ENCODE measurements at places on chromosomes 11 and 22. TPM values are rescaled to one million over a fixed set of nuclear protein-coding genes. Genes with fewer than 3 reads are reported as not detected.

Gene AASDHPPT
- 29.7 TPM for total RNA-seq

- DNase-seq, result no peak
Measured at GRCh38 chr11:65204646-65205601, 23.2 kb downstream of the CAPN1 start.

GRCh38 chr22:22045571-22046335 is 63.2 kb upstream of the TOP3B start:
- DNase-seq, result no peak

GRCh38 chr11:120929664-120930154 is 94.2 kb upstream of the TBCEL start:
- no peak for DNase-seq

GRCh38 chr22:33357981-33358399 is 299.8 kb upstream of the SYN3 start:
- DNase-seq, result no peak

GRCh38 chr11:104727095-104727494 is 171.2 kb downstream of the CASP12 start:
- DNase-seq, result no peak

DNA sequence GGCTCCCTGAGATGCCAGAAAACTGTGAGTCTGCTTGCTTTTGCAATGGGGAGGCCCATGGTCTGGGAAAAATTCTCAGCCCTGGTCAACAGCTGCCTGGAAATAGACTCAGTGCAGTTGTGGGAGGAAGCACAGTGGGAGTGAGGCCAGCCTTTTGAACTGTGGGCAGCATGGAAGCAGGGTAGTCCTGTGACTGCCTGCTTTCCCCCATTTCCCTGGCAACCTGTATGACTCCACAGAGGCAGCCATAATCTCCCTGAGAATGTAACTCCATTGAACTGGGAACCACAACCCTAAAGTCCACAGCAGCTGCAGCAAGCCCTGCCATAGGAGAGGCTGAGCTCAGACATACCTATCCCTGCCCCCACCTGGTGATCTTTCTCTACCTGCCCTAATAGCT is 494.6 kb upstream of the FAT3 start:
- DNase-seq, result no peak

DNA sequence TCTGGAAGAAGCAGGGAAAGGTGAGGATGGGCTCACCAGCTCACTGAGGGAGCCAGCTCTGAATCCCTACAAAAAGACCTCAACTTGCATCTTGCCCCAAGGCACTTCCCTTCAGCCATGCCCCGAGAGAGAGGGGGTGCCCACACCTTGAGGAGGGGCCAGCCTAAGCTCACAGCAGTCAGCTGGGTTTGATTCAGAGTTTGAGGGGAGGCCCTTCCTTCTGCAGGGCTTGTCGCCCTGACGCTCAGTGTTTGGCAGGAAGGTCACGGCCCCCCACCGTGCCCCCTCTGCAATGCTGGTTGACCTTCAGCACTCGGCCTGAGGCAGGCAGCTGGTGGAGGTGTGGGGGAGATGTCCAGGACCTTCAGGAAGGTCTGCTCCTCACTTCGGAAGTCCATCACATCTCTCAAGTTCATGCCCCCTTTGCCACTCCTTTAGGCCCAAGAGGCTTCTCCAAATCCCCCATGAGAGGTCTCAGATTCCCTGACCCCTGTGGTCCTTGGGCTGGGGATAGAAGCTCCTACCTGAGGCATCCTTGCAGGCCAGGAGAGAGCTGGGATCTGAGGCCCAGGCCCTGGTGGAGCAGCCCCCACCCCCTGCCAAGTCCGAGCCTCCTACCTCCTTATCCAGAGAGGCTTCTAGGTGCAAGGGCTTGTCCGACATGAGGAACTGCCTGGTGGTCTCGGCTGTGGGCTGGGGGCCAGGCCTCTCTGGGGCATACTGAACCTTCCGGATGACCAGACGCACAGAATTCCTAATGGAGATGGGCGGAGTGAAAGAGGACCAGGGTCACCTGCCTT is 37.6 kb downstream of the TPBGL start:
- no peak for DNase-seq

GRCh38 chr11:98587884-98588283 is 432.9 kb upstream of the CNTN5 start:
- DNase-seq, result no peak

Gene RDX
- 71.7 TPM for total RNA-seq

GRCh38 chr11:97743205-97743742 is 1277.5 kb upstream of the CNTN5 start:
- DNase-seq, result no peak

- no peak for DNase-seq
Measured at GRCh38 chr22:23274146-23274526, 93.8 kb downstream of the BCR start.

Gene SLC43A1
- total RNA-seq, result 10.4 TPM

- DNase-seq, result no peak
Measured at GRCh38 chr22:23218867-23219251, 38.5 kb downstream of the BCR start.

DNA sequence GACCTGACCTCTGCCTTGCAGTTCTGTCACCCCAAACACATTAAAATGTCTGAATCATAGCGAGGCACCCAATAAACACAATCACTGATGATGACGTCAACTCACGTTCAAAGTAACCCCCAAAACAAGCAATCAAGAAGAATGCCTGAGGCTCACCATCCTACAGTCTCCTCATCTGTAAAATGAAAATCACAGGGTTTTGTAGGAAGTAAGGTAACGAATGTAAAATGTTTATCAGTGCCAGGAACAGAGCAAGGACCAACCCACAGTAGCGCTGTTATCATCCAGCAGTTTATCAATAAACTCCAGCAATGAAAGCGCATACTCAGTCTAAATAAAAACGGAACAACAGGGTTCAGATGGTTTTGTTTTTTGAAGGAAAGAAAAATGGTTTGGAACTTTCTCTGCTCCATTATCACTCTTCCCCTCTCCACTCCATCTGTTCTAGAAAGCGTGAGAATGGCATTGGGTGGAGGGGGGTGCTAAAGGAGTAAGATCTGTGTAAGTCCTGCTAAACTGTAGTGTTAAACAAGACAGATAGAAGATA is 110.5 kb downstream of the MICAL3 start:
- no peak for DNase-seq

GRCh38 chr22:27682437-27682836 is 119.1 kb downstream of the MN1 start:
- DNase-seq, result no peak

GRCh38 chr22:31647523-31648320 is 14.3 kb downstream of the PISD start:
- no peak for DNase-seq

Gene CLMP
- total RNA-seq, result 34.4 TPM

Gene OR56B1
- total RNA-seq, result 0.26 TPM

DNA sequence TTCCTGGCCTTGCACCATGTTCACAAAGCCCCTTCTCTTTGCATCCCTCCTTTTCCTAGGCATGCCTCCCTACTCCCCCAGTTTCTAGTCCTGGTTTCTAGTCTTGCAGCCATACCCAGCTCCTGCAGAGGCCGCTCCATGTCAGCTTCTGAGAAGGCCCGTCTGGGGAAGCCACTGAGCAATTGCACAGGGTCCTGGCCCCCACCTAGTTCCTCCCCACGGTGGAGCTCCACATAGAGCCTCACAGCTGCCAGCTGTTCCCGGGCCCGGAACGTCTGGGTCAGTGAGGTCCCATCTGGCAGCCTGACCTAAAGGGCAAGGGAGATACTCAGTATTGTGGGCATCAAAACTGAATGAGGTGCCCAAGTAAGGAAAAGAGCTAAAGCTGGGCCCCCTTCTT is 2.2 kb downstream of the UBXN1 start:
- DNase-seq, result no peak

Gene MAJIN
- total RNA-seq, result not detected

DNA sequence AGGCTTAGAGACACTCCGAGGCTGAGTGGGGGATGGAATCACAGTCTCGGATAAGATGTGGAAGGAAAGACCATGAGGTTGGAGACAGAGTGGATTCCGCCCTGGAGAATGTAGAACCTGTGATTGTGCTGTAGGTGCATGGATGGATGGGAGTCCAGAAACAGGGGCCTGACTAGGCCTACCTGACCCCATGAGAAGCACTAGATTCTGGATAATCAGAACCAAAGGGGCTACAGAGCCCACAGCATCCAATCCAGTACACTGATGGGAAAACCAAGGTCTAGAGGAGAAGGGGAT is 32.3 kb upstream of the FCHSD2 start:
- no peak for DNase-seq

- no peak for DNase-seq
Measured at GRCh38 chr11:72735495-72736027, 16.6 kb downstream of the ARAP1 start.

Gene SSH3
- 258 TPM for total RNA-seq

DNA sequence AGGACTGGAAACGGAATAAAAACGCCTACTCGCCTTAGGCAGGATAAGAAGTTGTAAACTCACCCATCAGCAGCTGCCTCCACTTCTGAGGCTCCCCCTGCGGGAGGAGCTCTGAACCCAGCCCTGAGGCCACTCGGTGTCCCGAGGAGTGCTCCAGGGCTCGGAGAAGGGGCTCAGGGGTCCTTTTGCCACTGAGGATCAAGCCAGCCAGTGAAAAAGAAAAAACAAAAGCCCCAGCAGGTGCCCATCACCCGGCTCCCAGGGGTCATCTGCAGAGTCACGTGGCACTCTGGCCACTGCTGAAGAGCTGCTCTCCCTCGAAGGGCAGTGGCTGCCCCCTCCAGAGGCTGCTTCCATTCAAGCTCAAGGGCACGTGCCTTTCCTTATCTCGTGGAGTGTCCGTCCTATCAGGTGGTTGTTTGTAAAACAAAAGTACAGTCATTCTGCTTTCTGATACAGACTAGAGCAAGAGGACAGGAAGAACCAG is 29.0 kb downstream of the NUP50 start:
- DNase-seq, result no peak

DNA sequence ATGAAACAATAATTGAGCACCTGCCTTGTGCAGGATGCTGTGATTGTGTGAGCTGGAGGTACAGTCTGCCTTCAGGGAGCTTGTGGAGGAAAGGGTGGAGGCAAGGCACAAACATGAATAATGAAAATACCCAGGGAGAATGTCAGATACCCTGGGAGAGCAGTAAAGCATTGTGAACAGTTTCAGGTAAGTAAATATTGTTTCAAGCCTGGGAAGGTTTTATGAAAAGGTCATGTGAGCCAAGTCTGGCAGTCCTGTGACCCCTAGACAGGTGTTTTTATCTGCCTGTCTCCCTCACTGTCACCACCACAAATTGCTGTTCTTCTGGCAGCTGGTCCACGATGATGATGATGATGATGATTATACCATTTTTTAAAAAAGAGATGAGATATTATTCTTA is 32.0 kb downstream of the SPECC1L start:
- no peak for DNase-seq

DNA sequence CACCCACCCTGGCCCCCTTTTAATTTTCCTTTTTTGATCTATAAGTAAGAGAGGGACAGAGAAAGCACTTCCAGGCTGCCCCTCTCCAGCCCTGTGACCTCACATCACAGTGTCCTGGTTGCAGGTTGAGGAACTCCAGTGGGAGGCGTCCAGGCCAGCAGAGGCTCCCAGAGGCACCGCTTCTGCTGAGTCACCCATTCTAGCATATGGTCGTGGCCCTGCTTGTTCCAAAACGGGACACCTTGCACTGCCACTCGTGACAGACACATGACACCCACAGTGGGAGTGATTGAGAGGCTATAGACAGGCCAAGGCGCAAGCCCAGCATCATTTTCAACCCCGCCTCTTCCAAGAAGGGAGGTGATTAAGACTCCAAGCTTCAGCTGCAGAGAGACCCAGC is 16.0 kb upstream of the TMPRSS4 start:
- no peak for DNase-seq

Gene BLID
- total RNA-seq, result 2.6 TPM

DNA sequence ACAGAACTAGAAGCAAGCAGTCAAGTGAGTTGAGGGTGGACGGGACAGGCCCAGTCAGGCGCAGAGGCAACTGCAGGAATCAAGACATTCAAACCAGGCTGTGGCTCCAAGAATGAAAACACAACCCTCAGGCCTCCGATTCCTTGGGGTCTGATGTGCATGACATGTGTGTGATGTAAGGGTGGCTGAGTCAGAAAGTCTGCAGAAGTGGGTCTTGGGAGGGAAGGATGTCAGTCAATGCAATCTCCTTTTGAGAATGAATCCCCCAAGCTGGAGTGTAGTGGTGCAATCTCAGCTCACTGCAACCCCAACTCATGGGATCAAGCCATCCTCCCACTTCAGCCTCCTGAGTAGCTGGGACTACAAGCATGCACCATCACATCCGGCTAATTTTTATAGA is 15.9 kb upstream of the PDE2A start:
- no peak for DNase-seq

Gene SHANK3
- total RNA-seq, result 37.1 TPM

DNA sequence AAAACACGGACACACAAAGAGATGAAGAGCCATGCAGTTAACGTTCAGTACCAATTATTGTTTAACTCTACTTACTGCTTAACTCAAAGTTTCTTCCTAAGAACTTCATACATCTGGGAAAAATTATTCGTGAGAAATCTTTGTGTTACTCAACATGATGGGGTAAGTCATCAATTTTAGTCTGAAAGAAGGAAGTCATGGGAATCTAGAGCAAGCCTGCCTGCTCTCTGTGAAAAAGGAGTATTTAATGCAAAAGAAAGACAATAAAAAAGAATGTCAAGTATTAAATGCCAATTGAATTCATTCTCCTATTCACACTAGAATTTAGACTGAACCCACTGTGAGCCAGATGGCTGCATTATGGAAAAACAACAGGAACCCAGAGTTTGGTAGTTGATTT is 16.0 kb downstream of the TMEM123 start:
- DNase-seq, result no peak

DNA sequence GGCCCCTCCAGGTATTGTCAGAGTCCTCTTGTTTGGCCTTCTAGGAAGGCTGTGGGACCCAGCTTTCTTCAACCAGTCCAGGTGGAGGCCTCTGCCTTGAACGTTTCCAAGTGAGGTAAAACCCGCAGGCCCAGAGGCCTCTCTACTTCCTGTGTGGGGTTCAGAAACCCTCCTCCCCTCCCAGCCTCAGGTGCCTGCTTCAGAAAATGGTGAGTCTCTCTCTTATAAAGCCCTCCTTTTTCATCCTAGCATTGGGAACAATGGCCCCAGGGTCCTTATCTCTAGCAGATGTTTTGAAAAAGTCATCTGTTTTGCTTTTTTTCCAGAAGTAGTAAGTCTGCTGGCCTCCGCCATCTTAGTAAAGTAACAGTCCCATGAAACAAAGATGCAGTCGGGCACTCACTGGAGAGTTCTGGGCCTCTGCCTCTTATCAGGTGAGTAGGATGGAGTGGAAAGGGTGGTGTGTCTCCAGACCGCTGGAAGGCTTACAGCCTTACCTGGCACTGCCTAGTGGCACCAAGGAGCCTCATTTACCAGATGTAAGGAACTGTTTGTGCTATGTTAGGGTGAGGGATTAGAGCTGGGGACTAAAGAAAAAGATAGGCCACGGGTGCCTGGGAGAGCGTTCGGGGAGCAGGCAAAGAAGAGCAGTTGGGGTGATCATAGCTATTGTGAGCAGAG is at the start of gene CD3E:
Gene CD3E, plus strand, starts transcription at position 163 of the 681 bp plus-strand sequence. Its CDS starts 223 bp downstream, at position 386.
- DNase-seq, result no peak
